ENCODE measurements at places on chromosomes 7 and 10.

- DNase-seq = no peak
Observed at GRCh38 chr7:97865104-97865503, 7.1 kb downstream of the ASNS start.

GRCh38 chr10:25522946-25523608 is 348.3 kb downstream of the GPR158 start:
- DNase-seq = peak; percentile 93

DNA sequence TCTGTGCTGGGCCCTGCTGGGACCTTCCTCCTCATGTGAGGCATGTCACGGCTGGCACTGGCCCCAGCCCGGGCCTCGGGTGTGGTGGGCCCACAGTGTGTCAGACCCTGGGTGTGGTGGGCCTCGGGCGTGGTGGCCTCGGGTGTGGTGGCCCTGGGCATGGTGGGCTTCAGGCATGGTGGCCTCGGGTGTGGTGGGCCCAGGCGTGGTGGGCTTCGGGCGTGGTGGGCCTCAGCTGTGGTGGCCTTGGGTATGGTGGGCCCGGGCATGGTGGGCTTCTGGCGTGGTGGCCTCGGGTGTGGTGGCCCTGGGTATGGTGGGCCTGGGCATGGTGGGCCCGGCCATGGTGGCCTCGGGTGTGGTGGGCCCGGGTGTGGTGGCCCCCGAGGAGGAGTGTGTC is 40.4 kb downstream of the NKX6-2 start:
- DNase-seq = no peak

DNA sequence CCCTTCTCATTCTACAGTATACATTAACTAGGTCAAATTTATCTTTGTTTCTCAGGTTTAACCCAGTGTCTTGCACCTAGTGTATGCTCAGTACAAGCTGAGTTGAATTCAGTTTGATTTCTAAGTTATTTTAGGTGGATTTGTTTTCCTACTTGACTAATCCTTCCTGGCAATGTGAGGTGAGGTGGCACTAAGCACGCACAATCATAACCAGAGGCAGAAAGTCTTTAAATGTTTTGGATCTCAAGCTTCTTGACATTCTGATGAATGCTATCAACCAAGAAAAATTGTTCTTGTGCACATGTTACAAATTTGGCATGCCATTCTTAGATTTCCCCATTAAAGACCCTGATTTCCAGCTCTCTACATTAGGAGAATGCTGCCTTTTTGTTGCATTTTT is 3.2 kb downstream of the BZW2 start:
- no peak for DNase-seq

- peak; percentile 75 for DNase-seq
Observed at GRCh38 chr7:156578578-156578940, 62.0 kb upstream of the RNF32 start.

GRCh38 chr7:70763961-70764691 is 367.8 kb upstream of the GALNT17 start:
- no peak for DNase-seq

Data from endodermal cell (in vitro differentiated cells).